ENCODE measurements at places on chromosomes 5 and 9.

DNA sequence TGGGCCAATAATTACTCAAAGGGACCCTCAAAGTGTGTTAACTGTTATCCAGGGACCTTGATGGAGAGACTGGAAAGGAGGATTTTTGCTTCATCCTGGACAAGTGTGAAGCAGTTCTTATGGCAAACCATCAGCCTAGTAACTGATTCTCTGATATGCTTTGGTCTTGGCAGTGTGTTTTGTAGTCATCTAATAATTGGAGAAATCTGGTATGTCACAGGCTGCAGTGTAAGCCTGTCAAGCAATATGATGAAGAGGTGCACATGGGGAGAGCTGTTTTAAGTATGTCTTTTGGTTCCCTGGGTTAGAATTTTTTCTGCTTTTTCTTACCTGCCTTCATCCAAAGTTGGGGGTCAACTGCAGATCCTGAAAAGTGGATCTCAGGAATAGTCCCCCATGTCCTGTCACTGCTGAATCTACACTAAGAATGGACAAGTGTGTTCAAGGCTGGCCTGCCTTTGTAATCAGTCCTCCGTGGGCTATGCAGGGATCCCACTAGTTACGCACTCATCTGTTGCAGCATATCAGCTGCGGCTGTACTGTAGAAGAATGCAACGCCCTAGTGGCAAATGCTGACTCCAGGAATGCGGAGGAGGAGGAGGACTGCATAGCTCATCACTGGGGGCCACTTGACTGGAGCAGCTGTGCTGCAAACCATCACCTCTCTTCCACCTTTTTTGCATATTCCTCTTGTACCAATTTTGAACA, 1.9 kb downstream of the SPTAN1 start:
- peak; percentile 3 for DNase-seq

DNA sequence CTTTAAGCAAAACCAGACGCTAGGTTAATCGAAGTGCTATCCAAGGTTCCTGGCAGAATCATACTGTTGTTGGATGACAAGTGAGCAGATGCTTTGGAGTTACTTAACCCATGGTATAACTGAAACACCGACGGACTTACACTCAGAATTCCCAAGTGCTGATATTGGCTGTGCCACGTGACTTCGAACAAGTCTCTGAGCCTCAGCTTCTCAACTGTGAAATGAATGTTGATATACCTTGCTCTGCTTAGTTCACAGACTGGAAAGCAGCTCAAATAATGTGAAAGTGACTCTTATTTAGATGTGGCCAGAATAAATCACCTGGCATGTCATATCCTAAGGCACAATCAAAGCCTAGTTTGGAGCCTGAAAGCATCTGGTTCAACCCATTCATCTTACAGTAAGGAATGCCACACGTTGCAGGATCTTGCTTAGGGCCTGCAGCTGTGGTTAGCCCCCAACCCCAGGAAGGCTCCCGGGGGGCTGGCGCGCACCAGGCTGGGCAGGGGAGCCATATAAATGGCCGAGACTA, 759 bp downstream of the GEMIN5 start:
- no peak for DNase-seq

DNA sequence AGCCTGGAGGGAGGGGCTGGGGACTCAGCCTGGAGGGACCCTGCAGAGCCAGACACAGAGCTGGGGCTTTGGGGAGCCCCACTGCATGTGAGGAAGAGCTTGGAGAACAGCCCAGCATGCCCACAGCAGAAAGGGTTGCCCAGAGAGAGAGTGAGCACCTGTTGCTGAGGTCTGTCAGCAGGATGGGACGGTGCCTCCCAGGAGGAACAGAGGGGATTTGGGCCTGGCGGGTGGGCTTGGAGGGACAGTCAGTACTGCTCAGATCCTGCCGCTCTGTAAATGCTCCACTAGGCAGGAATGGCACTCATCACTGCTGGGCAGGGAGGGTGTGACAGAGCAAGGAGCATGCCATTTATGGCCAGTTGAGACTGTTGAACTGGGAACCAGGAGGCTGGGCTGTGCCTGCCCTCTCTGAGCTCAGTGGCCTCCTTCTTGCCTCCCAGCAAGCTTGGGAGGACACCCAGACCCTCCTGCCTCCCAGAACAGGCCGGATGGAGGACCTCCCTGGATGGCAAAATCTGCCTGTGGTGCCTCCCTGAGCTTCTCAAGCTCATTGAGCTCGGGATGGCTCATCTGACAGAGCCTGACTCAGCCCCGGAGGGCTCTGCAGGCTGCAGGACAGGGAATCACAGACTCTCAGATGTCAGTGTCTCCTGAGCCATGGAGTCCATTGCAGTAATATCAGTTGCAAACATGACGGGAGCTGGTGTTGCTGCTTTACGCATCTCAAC, 786 bp upstream of the HRCT1 start:
- no peak for DNase-seq

DNA sequence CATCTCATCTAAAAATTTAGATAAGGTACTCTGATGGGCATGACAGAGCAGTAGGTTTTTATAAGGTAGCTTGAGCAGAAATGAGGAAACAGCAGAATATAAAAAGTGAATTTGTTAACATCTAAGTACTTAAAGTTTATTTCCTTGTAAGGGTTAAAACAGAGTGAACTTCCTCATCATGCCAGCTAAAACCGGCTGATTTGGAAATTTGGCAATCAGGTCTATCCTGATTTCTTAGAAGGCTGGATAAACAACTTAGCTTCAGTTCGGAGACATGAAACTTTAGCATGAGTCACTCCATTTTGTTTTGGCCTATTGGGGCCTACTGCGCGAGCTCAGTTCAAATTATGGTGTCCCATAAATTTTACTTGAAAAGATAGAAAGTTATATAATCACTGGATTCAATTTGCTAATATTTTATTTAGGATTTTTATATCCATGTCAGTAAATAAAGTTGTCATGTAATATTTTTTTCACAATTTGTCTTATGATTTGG, 241.6 kb upstream of the RORB start:
- DNase-seq = no peak

DNA sequence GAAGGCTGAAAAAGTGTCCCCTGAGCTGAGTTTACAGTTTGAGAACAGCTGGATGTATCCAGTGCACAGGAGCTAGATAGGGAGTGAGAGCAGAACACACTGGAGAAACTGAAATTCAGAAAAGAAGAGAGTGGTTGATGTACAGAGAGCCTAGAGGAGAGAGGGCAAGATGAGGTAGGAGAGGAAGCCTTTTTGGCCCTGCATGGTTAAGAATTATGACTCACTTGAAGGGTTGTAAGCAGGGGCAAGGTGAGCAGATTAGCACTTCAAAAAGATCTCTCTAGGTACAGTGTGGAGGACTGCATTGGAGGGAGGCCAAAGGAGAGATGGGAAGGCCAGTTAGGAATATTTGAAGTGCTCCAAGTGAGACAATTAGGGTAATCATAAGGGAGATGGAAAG, 25.2 kb downstream of the MCC start:
- no peak for DNase-seq

Data from stimulated activated CD8-positive, alpha-beta memory T cell treated with anti-CD3 and anti-CD28 coated beads, Interleukin-2, amount 100 ng/mL, for 48 hours (primary cell).